ENCODE measurements at places on chromosomes 4 and X.

- no peak for DNase-seq
These were observed 65.1 kb downstream of the WNK3 start for GRCh38 chrX:54292755-54293154.

DNA sequence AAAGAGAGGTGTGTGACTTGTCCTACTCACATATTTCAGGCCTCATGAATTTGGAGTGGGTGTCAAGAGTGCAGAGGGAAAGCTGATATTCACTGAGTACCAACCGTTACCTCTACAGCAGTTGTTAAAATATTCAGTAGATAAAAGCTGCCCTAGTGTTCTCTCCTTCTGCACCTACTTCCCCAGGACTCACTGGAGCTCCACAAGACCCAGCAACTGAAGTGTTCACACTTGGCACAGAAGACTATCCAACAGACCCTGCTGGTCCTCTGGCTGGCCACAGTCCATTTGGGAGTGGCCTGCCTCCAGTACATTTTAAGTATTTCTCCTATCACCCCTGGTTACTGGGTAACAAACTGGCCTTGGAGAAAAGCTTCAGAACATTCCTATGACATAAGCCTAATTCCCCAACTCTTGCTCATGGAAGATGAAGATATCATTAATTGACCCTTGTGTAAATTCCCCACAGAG is 70.8 kb downstream of the PPARGC1A start:
- DNase-seq = no peak

DNA sequence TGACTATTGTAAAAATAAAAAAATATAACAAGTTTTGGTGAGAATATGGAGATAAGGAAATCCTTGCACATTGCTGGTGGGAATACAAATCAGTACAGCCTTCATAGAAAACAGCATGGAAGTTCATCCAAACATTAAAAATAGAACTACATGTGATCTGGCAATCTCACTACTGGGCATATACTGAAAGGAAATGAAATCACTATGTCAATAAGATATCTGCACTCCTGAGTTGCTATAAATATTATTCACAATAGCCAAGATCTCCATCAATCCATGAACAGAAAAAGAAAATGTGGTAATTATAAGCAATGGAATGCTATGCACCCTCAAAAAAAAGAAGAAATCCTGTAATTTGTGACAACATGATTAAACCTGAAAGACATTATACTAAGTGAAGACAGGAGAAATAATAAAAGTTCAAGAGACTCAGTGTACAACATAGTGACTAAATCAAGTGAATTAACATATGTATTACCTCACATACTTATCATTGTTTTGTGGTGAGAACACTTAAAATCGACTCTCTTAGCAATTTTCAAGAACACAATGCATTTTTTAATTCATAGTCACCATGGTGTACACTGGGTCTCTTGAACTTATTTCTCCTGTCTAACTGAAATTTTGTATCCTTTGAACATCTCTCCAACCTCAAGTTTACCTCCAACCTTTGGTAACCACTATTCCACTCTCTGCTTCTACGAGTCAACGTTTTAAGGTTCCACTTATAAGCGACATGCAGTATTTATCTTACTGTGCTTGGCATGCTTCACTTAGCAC is 1703.7 kb upstream of the AGA start:
- DNase-seq = no peak

- no peak for DNase-seq
These were observed 259.3 kb upstream of the GATB start for GRCh38 chr4:152020073-152020472.

DNA sequence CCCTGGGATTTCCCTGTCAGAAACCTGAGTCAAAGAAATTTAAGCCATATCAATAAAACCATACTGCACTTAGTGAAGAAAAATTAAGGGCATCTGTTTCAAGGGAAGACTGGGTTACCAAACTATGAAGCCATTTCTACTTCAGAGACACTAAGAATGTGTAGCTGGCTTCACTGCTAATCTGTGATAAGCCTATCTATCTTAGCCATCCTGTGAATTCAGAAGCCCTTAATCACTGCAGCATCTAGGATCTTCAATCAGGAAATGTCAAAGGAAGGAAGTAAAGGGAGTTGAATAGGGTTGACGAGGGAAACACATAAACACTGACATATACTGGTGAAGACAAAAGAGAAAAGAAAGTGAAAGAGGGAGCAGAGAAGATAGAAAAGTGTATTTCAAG is 777.6 kb upstream of the DIAPH2 start:
- DNase-seq = no peak
